ENCODE measurements at places on chromosomes 7 and 10. TPM values are rescaled to one million over a fixed set of nuclear protein-coding genes. Genes with fewer than 3 reads are reported as not detected.

Gene RBM20
- total RNA-seq = under 0.01 TPM

Gene C10orf95
- total RNA-seq = 3.1 TPM

Gene SEMA3A
- total RNA-seq = 138 TPM

Gene VPS37D
- 2.6 TPM for total RNA-seq

Gene CLDN3
- total RNA-seq = not detected

Gene HTRA1
- 121 TPM for total RNA-seq

Gene RPEL1
- under 0.01 TPM for total RNA-seq

Gene FOXP2
- 5.8 TPM for total RNA-seq

Gene TMEM72
- total RNA-seq = not detected

Gene CTAGE15
- total RNA-seq = 0.48 TPM

Gene GDF2
- total RNA-seq = not detected

Gene GPRIN2
- 0.85 TPM for total RNA-seq

Gene GIMAP4
- 2.2 TPM for total RNA-seq

Gene MSMB
- not detected for total RNA-seq

Gene ACTL6B
- total RNA-seq = not detected

Gene TMEM213
- total RNA-seq = not detected

Gene ANXA8
- 268 TPM for total RNA-seq

Gene EPHA1
- total RNA-seq = 52.5 TPM

All from tracheal epithelial cell (primary cell).